Fibroblast of the aortic adventitia (primary cell): ENCODE measurements at places on chromosomes 4 and X.

GRCh38 chr4:156838761-156839160 is 132.8 kb downstream of the PDGFC start:
- DNase-seq, result peak; percentile 24

GRCh38 chr4:111802191-111802590 is 343.1 kb upstream of the FAM241A start:
- no peak for DNase-seq

- DNase-seq, result no peak
These were observed 331.4 kb downstream of the ARHGAP24 start for GRCh38 chr4:85806334-85806733.

- peak; percentile 39 for DNase-seq
These were observed 9.2 kb downstream of the PLK4 start for GRCh38 chr4:127889903-127890302.

- no peak for DNase-seq
These were observed 10.6 kb upstream of the RASGEF1B start for GRCh38 chr4:81482326-81482725.
